ENCODE measurements at places on chromosomes 2 and 18.

DNA sequence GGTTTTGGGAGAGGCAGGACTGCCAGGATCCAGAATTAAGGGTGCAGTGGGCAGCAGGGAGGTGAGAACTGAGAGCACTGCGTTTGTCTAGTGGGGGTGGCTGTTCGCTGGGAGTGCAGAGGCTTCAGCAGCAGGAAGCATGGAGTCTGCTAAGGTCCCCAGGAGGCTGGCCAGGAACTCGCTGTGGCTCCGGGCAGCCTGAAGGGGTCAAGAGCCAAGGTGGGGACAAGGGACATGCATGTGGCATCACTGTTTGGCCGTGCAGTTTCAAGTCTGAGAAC, 43.2 kb upstream of the SEMA4C start:
- no peak for DNase-seq

GRCh38 chr2:198052741-198053140, 248.3 kb downstream of the PLCL1 start:
- DNase-seq = no peak

GRCh38 chr2:128786741-128787478, 468.2 kb upstream of the HS6ST1 start:
- no peak for DNase-seq

DNA sequence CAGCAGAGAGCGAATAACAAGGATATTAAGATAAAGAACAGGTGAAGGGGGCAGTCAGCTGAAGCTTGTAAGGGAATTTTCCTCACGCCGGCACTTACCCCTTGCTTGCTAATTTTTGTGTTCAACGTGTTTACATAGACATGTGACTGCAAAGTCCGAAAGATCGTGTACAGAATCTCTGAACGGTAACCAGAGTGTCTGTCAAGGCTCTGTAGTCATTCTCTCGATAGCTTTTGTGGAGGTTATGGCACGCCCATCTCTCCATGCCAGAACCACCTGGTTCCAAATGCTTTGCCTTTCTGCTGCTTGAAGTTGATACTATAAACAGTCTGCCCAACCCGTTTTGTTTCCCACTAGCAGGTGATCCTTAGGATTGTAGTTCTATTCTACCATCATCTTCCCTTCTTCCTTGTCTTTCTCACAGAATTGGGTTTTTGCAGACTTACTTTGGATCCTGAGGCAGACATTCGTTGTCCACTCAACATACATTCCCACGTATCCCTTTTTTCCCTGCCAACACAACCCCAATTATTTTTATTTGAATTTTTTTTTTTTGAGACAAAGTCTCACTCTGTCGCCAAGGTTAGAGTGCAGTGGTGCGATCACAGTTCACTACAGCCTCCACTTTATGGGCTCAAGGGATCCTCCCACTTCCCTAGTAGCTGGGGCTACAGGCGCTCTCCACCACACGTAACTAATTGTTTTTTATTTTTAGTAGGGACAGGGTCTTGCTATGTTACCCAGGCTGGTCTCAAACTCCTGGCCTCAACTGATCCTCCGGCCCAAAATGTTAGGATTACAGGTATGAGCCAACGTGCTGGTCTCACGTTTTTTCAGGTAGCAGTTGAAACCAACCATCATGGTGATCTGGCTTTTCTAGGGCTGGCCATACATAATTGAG, 1.3 kb upstream of the USP34 start:
- DNase-seq = peak; percentile 76

GRCh38 chr18:67432806-67433205, 83.7 kb downstream of the DSEL start:
- no peak for DNase-seq

GRCh38 chr2:167471734-167472133, 583.5 kb downstream of the XIRP2 start:
- no peak for DNase-seq

DNA sequence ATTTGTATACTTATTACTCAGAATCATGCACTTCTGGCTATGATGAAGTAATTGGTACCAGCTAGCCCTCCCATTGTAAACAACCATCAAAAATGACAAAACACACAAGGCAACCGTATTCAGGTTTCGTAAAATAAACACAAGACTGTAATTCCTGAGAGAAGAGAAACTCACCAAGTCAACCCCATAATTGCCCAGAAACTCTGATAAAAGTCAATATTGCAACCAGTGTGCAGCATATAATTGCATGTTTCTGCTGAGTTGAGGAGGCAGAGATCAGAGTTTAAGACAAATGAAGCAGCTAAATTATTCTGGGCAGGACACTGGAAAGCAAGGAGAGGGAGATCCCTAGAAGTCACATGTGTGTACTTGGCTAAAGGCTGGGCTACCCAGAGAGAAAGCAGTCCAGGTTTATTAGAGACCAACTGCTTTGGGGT, 90.3 kb downstream of the ROCK2 start:
- no peak for DNase-seq

- DNase-seq = no peak
Observed at GRCh38 chr2:202589582-202589949, 45.2 kb upstream of the FAM117B start.

Measured in small intestine (tissue), 16 donors.